AG08395 (cell line): ENCODE measurements at places on chromosomes 1 and 21.
A peak's percentile ranks its signal among the peaks of the same experiment; 100 is the strongest.

GRCh38 chr1:168261390-168261789, 19.3 kb upstream of the TBX19 start:
- DNase-seq, result peak; percentile 70

GRCh38 chr1:40844079-40844478, 18.1 kb downstream of the CITED4 start:
- no peak for DNase-seq

- no peak for DNase-seq
Observed at GRCh38 chr21:32742396-32742795, 14.6 kb upstream of the SYNJ1 start.

GRCh38 chr1:110309139-110309538, 30.0 kb upstream of the RBM15 start:
- peak; percentile 51 for DNase-seq

GRCh38 chr1:205504311-205505075, at the start of gene CDK18:
TSS of gene CDK18 (plus strand) at chr1:205504669. CDS start at chr1:205523168, 18,499 bp downstream.
- no peak for DNase-seq

DNA sequence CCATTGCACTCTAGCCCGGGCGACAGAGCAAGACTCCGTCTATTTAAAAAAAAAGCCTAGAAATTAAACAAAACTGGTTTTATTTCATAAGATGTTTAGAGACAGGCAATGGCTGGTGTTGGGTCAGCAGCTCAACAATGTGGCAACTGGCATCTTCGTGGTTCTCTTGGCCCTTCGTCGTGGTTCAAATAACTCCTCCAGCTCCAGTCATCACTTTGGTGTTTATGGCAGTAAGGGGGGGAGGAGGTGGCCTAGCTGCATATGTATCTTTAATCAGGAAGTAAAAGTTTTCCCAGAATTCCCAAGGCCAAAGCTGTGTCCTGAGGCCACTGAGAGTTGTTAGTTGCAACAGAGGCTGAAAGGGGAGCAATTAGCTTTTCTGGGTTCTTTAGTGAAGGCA, 13.0 kb upstream of the LTN1 start:
- DNase-seq, result no peak

DNA sequence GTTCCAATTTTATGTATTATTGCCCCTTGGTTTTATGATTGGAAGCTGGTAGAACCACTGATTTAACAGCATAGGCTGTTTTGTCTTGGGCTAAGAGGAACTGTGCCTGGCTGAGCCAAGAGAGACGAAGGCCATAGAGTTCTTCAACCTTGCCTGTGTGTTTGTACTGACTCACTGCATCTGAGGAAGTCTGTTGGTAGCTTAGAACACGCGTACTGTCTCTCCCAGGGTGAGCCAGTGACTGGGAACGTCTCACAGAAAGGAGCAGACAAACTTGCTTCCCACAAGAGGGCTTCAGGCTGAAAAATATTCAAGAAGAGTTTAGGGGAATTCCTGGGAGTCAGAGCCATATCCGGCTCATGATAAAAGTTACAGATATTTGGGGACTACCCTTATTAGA, 14.9 kb downstream of the TMEM51 start:
- DNase-seq, result peak; percentile 79

DNA sequence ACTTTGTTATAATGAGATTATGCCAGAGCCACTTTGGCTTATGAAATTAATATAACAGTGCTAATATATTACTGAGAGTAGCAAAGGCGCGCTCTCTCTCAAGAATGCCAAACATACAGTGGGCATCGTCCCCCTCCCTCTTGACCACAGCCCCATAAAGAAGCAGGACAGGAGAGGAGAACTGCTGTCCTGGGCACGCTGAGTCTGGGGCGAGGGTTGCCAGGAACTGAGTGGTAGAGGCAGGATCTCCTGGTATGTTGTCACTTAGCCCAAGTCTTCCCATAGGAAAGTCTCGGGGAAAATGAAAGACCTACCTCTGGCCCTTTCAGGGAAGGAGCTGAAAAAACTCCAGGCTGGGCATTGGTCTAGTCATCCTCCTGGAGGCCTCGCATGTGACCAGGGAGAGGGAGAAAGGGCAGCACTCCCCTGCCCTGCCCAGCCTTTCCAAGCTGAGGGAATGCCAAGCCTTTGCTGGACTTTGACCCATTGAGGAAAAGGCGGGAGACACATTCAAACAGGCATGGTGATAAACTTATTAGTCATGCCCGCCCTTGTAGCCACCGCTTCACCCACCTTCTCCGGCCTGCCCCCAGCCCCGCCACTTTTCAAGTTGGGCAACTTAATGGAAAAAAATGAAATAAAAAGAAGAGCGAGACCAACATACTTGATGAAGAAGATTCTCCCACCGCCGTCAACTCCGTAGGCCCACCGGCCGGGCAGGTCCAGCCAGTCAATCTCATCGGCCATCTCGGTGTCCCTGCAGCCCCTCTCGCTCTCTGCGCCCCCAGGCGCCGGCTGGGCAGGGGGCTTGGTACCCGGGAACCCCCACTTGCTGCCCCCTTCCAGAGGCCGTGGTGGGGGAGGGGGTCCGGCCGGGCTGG, 17.4 kb upstream of the PLEKHA6 start:
- DNase-seq, result no peak

GRCh38 chr1:38558500-38559445, 300.8 kb downstream of the RRAGC start:
- DNase-seq, result no peak

DNA sequence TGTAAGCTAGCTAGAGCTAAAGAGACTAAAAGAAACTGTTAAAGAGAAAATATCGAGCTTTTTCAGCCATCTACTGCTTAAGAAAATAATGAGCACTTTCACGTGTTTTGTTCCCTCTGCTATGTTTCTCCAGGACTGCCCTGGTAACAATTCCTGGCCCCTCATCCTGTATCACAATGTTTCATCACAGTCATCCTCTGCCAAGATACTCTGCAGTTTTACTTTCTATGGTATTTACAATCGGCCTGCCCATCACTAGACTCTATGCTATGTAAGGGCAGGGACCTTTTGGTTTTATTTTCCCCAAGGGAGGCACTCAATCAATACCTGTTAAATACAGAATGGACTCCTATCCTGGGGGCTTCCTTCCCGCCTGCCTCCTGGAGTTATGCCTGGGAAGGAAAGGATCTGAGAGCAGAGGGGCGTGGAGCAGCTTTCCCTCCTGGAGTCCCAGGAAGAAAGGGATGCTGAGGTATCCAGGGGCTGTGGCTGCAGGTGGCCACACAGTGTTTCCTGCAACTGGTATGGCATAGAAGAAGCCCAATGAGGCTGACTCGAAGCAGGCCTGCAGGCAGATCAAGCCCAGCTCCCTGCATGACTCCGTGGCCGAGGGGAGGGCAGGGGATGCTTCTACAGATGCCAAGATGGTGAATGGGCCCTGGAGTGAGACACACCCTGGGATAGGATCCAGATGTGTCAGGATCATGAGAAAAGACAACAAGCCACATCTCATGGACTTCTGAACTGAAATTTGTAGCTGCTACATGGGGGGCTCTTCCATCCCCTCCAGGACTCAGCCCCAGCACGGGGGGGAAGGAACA, 52.9 kb downstream of the MATN1 start:
- peak; percentile 85 for DNase-seq

- DNase-seq, result no peak
Observed at GRCh38 chr21:43332861-43333297, 94.1 kb downstream of the SIK1 start.

- DNase-seq, result no peak
Observed at GRCh38 chr21:43467785-43468184, 40.9 kb upstream of the SIK1 start.

GRCh38 chr1:55015123-55015522, 16.4 kb downstream of the BSND start:
- no peak for DNase-seq

DNA sequence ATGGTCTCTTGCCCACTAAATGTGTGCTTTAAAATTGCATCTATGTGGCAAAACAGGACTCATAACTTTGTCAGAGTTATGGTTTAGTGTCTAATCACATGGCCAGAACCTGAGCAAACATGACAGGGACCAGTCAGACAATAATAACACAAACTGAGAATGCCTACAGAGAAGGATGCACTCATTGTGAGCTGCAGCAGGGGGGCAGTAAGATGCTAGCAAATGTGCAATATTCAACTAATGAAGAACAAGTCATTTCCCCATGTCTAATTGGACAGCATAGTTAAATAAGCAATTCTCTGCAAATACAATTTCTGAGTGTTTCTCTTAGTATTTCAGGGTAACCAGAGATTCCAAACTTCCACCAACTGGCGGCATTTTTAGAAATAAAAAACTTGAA, 30.8 kb downstream of the SPAG17 start:
- peak; percentile 44 for DNase-seq

GRCh38 chr21:28959367-28960099, 33.1 kb downstream of the LTN1 start:
- DNase-seq, result peak; percentile 59

GRCh38 chr1:163115887-163116286, 46.7 kb downstream of the RGS4 start:
- DNase-seq, result no peak

DNA sequence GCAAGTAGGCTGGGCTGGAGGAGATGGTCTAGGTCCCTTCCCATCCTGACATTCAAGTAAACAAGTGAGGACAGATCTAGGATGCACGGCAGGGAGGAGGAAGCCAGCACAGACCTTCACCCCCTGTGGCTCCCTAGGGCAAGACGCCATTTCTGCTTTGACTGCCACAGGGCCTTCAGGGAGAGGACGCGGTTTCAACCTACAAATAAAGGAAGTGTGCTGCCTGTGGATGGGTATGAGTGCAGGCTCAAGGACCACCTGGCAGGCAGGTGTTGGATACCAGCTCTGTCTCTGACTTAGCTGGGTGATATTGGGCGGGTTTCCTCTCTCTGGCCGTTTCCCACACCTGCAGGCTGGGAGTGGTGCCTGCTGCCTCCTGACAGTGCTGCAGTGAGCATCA, 16.2 kb downstream of the SLC2A1 start:
- DNase-seq, result no peak

DNA sequence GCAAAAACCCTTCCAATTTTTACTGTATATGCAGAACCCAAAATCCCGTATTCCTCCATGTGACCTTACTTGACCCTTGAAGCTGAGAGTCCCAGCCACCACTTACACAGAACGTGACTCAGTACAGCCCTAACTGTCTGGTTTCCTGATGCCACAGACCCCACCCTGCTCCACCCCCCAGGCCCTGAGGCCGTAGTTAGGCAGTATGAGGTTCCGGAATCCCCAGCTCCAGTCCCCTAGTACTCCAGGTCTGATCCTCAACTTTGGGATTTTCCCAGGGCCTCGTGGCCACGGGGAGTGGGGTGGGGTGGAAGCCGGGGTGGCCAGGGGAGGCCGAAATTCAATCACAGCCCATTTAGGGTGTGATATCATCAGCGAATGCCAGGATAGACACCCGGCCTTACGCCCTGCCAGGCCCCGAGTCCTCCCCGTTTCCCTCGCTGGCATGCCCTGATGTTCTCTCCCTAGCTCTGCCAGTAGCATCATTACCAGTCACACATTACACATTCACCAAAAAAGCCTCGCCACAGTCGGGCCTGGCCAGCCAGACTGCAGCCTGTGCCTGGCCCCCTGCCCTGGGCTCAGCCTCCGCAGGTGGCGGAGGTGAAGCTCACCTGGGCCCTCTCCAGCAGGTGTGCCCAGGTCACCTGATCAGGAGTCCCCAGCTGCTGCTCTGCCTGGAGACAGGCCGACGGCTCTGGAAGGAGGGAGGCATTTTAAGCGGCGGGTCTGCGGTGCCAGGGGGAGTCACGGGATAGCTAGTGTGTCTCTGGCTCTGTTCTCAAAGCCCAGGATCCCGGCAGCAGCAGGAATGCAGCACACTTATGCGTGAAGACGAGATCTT, 70.8 kb downstream of the SCCPDH start:
- DNase-seq, result peak; percentile 71

DNA sequence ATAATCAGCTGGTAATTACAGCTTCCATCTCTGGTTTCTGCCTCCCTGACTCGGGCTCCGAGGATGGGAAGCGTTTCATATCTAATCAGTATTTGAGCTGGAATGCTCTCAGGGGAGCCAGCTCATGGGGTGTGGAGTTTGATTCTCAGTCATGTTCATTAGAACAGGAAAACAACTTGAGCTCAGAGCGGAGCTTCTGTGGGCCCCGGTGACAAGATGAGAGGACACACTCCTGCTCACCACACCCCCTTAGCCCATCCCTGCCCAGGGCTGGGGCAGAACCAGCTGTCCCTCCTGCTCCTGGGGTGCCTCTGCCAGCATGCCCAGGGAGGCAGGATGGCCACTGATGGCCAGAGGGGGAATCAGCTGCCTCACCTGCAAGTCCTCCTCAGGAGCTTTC, 726.0 kb downstream of the PTPRU start:
- no peak for DNase-seq

- DNase-seq, result no peak
Observed at GRCh38 chr1:197394831-197395608, 127.0 kb downstream of the CRB1 start.

- no peak for DNase-seq
Observed at GRCh38 chr1:247906504-247907047, 11.2 kb downstream of the OR2W3 start.

DNA sequence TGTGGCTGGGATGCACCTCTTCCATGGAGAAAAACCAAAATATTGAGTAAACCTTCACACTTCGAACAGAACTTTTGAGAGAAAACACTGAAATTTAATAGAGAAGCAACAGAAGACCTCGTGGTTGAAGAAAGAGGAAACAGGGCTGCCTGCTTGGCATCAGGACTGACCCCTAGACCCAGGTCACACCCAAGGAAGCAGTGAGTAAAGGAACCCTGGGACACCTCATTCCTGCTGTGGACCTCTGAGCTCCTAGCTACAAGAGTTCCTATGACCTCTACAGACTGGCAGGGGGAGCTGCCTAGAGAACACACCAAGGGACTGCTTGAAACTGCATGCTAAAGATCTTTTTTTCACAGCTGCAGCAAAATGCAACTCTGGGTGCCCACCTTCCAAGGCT, 67.8 kb downstream of the FASLG start:
- DNase-seq, result no peak

DNA sequence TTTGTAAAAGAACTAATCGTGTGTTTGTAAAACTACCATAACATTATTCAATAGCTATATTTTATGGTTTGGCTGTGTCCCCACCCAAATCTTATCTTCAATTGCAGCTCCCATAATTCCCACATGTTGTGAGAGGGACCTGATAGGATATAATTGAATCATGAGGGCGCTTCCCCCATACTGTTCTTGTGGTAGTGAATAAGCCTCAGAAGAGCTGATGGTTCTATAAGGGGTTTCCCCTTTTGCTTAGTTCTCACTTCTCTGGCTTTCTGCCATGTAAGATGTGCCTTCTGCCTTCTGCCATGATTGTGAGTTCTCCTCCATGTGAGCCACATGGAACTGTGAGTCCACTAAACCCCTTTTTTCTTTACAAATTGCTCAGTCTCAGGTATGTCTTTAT, 1372.3 kb downstream of the AMY1C start:
- DNase-seq, result no peak

GRCh38 chr21:26845066-26845758, at the start of gene ADAMTS1:
TSS of gene ADAMTS1 (minus strand) at chr21:26845409. CDS start at chr21:26844954, 455 bp downstream.
- peak; percentile 91 for DNase-seq
